ENCODE measurements at places on chromosomes 1 and 21.

GRCh38 chr1:232554409-232554808 lies 75.5 kb downstream of the SIPA1L2 start:
- no peak for DNase-seq

- no peak for DNase-seq
These were observed 785.8 kb upstream of the ADGRL4 start for GRCh38 chr1:79792219-79792930.

GRCh38 chr1:1889847-1890505 lies 911 bp downstream of the GNB1 start:
- DNase-seq, result no peak

DNA sequence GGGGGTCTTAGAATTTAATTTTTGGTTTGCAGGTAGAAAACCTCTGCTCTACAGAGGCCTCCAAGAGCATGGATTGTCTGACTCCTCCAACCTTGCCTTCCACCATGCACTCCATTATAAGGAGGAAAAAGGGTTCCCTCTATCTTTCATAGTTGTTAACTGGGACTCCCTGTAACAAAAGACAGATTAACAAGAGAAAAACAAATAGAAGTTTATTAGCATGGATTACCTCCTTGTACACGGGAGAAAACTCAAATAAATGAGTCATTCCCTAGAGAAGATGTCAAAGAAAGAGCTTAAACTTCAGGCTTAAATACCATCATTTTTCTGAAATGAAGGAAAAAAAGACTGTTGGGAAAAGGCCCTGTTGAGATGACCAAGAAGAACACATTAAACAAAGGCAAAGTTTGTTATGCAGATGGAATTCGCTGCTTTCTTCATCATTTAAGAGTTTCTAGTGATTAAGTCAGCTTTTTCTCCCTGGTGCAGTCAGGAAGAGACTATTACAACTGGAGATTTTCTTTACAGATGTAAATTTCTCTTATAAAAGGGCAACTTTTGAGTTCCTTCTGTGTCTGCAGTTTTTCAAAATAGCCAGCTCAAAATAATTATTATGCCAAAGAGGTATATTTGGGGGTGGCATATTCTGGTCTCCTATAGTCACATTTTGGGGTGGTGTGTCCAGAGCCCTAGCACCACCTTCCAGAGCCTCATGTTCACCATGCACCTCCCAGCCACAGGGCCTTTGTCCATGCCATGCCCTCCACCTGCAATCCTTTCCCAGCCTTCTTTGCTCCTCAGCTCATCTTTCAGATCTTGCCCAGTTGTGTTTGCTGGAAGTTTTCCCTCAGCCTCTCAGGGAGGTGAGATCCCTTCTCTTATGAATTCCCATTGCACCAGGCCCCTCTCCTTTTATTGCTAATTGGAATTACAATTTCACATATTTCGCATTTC lies 63.1 kb upstream of the KLHDC7A start:
- no peak for DNase-seq

- no peak for DNase-seq
These were observed 35.6 kb downstream of the SOX13 start for GRCh38 chr1:204108312-204109141.

DNA sequence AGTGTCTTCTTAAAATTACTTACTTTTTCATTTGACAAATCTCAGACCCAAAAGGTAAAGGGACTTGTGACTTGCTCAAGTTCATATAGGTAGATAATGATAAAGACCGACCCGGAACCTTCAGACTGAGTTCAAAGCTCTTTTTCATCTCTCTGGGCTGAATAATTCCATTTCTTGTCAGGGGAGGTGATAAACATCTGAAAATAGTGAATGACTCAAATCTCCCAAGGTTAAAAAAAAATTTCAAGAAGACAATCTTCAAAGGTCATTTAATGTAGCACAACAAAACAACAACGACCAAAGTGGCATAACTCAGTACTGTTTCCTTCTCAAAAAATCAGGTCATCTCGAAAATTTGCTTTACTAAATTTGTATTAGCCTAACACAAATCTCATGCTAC lies 20.6 kb downstream of the LUZP1 start:
- no peak for DNase-seq

DNA sequence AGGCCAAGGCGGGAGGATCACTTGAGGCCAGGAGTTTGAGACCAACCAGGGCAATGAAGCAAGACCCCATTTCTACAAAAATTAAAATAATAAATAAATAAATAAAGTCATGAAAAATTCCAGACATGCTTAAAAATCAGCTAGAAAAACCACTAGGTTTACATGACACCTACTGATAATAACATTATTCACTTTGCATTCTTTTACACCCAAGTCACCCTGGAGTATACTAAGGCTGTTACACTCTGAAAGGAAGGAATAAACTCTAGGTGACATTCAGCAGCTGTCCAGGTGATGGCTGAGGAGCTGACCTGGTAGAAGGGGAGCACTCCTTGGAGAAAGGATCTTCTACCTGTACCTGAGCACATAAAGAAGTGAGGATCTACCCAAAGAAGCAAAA lies 179.2 kb downstream of the ZNF281 start:
- DNase-seq, result no peak

DNA sequence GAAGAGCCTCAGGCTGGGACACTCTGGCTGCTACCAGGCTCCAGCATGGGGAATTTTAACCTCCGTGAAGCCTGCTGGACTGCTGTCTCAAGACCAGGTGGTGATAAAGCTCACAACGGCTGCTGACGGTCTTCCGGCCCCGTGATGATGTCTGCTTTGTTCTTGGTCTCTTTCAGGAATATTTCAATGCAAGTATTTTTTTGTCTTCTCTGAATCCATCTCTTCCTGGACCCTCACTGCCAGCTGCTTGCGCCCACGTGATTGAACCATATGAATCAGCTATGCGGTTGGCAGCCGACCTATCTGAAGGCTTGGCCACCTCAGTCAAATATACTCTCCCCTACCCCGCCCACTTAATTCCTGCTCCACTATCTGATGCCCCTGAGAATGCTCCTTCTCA lies 14.6 kb upstream of the SLC6A17 start:
- DNase-seq, result no peak

DNA sequence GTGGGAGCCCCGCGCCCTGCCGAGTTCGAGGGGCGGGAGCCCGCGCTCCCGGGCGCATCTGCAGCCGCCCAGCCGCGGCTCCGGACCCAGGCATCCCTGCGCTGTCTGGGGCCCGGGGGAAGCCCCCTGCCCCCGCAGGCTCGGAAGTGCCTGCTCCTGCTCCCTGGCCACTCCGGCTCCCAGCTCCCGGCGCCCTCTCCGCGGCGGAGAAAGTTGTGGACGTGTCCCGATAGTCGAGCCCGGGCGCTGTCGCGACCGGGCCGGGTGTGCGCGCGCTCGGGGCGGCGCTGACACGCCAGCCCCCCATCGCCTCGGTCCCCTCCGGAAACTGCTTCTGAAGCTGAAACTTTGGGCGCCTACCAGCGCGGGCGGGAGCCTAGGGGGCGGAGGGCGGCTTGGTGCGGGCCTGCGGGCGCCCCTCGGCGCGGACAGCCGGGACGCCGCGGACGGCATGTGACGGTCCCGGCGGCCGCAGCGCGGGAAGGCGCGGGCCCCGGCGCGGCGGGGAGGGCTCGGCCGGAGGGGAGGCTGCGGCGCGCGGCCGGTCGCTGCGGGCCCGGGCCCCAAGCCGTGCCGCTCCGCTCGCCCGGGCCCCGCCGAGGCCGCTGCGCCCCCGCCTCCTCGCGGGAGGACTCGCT lies 515 bp downstream of the MAN1C1 start:
- no peak for DNase-seq

DNA sequence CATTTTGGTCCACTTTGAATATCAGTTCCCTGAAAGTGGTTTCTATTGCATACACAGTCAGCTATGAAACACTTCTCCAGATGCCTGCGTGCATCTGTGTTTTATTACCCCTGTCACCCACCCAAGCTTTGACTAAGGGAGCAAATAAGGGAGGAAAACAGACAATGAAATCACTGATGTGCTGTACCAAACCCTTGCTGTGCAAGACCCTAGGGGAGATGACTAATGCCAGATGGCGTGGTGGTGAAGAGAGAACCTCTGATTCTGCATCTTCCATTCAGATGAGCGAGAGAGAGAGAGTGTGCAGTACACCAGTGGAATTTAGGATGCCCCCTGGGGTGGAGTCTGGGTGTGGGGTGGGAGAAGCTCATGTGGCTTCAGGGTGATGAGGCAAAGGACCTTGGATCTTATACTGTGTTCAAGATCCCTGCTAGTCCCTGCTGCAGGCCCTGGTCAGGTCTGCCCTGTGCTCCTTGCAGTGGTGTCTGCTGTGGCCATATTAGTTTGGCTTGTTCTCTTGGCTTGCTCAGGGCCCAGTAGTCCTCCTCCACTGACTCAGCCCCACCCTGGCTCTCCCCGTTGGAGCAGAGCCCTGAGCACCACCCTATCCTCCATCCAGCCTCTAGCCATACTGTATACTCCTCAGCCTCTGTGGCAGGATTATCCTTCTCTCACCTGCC lies 18.5 kb downstream of the CLCA1 start:
- DNase-seq, result no peak

DNA sequence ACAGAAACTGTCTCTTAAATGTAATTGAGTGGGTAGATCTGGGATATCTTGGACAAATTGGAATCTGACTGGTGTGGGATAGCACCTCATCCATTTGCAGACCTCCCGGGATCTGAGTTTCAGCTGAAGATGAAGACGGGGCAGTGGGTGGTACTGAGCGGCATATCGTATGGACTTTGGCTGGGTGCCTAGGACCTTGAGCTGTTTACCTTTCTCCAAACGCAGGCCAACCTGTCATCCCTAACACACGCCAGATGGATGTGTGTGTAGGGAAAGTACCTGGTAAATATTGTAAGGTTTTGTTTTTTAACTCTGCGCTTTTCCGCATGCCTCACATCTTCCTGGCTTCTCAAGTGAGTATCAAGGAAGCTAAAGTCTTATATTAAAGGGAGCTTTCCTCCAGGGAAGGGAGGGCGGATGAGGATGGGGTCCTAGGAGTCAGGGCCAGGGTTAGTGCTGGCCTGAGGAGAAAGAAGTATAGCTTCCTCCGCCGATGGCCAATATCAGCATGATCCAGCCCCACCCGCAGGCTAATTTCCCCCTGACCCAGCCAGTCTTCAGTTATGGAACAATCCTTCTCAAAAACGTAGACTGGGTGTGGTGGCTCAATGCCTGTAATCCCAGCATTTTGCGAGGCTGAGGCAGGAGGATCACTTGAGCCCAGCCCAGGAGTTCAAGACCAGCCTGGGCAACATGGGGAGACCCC lies 26.2 kb downstream of the ATP8B2 start:
- DNase-seq, result no peak

GRCh38 chr1:176605176-176605575 lies 142.2 kb downstream of the PAPPA2 start:
- no peak for DNase-seq

- DNase-seq, result no peak
These were observed 1.2 kb downstream of the NTPCR start for GRCh38 chr1:232951605-232952004.

DNA sequence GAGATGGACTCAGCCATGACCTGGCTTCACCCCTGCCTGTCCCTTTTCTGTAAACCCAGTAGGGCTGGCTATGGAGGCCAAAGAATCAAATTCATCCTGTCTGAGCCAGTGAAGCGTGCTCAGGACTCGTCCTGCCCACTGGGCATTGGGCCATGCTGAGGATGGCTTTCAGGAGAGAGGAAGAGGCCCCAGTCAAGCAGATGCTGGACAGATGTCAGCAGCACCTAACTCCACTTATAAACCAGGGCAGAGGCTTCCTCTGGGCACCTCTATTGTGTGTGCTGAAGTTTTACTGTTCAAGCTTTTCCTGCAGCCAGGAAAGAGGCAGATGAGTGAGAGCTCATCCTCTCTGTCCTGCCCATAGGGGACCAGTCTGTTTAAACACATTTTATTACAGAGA lies 97.4 kb upstream of the GCLM start:
- no peak for DNase-seq

GRCh38 chr1:246631426-246631825 lies 65.2 kb downstream of the CNST start:
- no peak for DNase-seq

- no peak for DNase-seq
These were observed 303.2 kb downstream of the RWDD3 start for GRCh38 chr1:95537176-95537575.

GRCh38 chr1:116504308-116505156 lies 66.3 kb downstream of the CD58 start:
- DNase-seq, result peak; percentile 91

DNA sequence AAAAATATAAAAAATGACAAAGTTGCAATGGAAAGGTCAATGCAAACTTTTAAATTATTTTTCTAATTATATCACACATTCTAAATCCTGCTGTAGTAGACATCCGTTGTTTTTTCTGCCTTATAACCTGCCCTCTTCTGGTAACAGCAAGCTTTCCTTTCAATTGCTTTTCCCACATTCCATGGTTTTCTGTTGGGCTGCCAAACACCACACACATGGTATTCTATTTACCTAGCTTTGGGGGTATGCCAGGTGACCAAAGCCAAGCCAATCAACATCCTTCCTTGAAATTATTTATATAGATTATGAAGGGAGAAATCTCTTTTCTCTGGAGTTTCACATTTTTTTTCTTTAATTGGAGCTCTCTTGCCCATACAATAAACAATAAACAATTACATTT lies 3.4 kb upstream of the LAMC1 start:
- no peak for DNase-seq

- no peak for DNase-seq
These were observed 354.0 kb upstream of the ADAMTS5 start for GRCh38 chr21:27320868-27321267.

GRCh38 chr1:248599396-248599795 lies 1.9 kb upstream of the OR2T10 start:
- no peak for DNase-seq

DNA sequence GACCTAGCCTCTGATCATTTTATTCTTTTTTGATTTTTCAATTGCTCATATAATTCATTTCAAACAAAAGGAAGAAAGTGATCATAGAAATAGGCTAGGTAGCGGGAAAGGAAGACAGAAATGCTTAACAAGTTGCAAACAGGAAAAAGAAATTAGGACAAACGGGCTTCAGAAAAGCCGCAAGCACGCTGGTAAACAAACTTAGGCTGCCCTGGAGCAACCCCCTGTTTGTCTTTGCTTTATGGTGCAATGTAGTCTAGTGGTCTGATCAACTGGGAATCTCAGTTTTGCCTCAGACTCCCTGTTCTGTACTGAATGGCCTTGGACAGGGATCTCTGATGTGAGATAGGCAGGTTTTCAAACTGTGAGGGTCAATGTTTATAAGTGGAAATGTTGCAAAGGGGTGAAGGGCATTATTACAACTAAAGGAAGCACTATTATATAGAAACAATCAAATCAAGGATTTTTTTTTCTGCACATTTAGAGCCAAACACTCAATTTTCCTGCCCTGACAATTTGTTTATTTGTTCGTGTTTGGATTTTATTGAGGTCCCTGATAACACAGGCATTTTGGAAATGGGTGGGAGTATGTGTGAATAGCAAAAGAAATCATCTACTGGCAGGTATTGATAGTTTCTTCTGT lies 146.8 kb upstream of the NRIP1 start:
- no peak for DNase-seq

DNA sequence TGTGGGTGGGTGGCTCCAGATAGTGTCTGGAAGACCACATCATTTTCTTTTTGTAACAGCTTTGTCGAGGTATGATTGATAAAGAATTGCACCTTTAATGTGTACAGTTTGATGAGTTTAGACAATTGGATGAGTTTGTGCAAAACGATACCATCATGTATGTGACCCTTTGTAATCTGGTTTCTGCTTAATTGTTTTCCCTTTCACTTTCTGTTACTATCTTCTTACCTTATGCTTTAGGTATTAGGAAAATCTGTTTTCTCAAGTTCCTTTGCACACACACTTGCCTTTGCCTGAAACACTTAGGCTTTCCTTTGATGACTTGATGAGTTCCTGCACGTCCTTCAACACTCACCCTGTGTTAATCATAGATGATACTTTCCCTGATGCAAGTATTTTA lies 6.8 kb downstream of the OR10Z1 start:
- no peak for DNase-seq

GRCh38 chr1:229167318-229167717 lies 103.6 kb upstream of the RAB4A start:
- no peak for DNase-seq
